ENCODE measurements at places on chromosomes 4 and X. TPM values are rescaled to one million over a fixed set of nuclear protein-coding genes. Genes with fewer than 3 reads are reported as not detected.

SHOX gene
- not detected for total RNA-seq

GPR82 gene
- total RNA-seq: not detected

L1CAM gene
- total RNA-seq: 31.3 TPM

KLB gene
- not detected for total RNA-seq

CYSLTR1 gene
- 0.12 TPM for total RNA-seq

SOX3 gene
- not detected for total RNA-seq

MAGEA2 gene
- not detected for total RNA-seq

HHIP gene
- 0.07 TPM for total RNA-seq

DCAF8L2 gene
- total RNA-seq: not detected

PAK3 gene
- total RNA-seq: not detected

FAM47B gene
- not detected for total RNA-seq

NUDT10 gene
- 0.12 TPM for total RNA-seq

SORBS2 gene
- total RNA-seq: 16.3 TPM

GABRG1 gene
- total RNA-seq: not detected

ALPK1 gene
- not detected for total RNA-seq

TFE3 gene
- 27.3 TPM for total RNA-seq

MAGEA12 gene
- total RNA-seq: not detected

AKAP14 gene
- not detected for total RNA-seq

MAGEE1 gene
- 1.6 TPM for total RNA-seq

CTAG1B gene
- not detected for total RNA-seq

GYPB gene
- total RNA-seq: not detected

PASD1 gene
- total RNA-seq: not detected

RAI2 gene
- total RNA-seq: not detected

PPP4R3C gene
- total RNA-seq: not detected

MEPE gene
- total RNA-seq: not detected

CLIC2 gene
- total RNA-seq: 1.4 TPM

IL21 gene
- not detected for total RNA-seq

RHOH gene
- total RNA-seq: 36.6 TPM

RTL3 gene
- not detected for total RNA-seq

ERCC6L gene
- total RNA-seq: 7.6 TPM

FRMD7 gene
- not detected for total RNA-seq

FAM9C gene
- not detected for total RNA-seq

ANXA3 gene
- total RNA-seq: not detected

ERAS gene
- 9.6 TPM for total RNA-seq

DNAAF6 gene
- not detected for total RNA-seq
